ENCODE measurements at places on chromosomes 3 and 15.

DNA sequence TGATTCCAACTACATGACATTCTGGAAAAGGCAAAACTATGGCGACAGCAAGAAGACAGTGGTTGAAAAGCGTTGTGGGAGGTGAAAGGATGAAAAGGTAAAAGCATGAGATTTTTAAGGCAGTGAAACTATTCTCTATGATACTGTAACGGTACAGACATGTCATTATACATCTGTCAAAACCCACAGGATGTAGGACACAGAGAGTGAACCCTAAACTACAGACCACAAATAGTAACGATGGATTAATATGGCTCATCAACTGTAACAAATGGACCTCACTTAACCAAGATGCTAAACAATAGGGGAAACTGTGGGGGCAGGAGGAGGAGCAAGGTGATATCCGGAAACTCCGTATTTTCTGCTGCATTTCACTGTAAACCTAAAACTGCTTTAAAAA is 39.1 kb downstream of the MYO9A start:
- no peak for DNase-seq

DNA sequence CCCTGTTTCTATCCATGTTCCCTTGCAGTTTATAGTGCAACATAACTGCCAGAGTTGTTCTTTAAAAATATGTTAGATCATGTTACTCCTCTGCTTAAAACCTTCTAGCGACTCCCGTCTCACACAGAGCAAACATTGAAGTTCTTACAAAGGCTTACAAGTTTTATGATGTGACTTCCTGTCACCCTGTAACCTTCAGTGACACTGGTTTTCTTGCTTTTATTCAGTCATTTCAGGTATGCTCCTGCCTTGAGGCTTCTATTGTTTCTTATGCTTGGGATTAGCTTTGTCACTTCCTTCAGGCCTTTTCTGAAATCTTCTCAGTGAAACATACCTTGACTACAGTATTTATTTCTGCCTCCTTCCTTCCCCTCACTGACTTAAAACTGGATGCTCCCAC is 252.1 kb downstream of the DOCK3 start:
- no peak for DNase-seq

DNA sequence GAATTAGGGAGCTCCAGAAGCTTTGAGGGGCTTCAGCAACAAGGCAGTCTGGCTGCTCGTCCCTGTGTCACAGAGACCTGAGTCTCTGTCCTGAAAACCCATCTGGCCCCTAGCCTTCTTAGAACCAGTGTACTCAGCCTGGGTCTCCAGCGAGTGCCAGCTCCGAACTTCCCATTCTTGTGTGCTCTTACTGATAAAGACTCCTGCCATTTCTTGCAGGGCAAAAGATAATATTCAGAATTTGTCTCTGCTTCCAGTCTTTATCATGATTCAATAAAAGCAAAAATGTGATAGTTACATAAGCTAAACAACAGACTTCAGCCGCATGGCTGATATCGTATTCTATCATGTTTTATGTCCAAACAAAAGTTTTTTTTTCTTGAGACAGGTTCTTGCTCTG is 36.0 kb upstream of the BCL2A1 start:
- no peak for DNase-seq

DNA sequence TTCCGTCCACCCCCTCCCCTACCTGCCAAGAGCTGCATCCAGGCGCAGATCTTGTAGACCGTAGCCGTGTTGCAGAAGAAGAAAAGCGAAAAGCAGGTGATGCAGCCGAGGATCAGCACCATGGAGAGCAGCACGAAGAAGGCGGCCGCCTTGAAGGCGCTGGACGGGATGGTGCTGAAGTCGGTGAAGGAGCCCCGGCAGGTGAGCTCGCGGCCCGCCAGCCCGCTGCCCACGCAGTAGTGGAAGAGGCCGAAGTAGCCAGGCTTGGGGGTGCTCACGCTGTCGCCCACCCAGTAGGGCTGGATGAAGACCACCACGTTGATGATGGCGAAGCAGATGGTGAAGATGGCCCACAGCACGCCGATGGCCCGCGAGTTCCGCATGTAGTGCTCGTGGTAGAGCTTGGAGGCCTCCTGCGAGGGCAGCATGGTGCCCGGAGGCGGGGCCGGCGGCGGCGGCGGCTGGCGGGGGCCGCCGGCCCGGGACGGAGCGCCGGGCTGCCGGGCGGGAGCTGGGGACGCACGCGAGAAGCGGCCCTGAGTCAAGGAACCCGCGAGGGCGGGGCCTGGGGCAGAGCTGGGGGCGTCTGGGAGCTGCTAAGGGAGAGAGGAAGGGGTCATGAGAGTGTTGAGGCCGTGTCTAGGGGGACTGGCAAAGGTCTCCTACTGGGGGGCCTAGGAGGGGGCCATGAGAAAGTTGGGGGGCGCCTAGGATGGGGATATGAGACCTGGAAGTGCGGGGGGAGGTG is 1.2 kb downstream of the LHFPL4 start:
- DNase-seq, result peak; percentile 75

DNA sequence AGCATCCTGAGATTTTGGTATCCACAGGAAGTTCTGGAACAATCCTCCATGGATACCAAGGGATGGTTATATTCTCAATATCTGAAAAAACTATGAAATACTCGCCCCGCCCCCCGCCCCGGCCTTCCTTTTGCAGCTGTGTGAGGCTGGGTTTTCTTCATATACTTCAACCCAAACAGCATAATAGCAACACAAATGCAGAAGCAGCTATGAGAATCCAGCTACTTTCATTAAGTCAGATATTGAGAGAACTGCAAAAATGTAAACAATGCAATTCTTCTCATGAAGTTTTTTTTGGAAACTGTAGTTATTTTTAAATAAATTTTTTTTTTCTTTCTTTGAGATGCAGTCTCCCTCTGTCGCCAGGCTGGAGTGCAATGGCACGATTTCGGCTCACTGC is 10.9 kb upstream of the IDH2 start:
- no peak for DNase-seq

DNA sequence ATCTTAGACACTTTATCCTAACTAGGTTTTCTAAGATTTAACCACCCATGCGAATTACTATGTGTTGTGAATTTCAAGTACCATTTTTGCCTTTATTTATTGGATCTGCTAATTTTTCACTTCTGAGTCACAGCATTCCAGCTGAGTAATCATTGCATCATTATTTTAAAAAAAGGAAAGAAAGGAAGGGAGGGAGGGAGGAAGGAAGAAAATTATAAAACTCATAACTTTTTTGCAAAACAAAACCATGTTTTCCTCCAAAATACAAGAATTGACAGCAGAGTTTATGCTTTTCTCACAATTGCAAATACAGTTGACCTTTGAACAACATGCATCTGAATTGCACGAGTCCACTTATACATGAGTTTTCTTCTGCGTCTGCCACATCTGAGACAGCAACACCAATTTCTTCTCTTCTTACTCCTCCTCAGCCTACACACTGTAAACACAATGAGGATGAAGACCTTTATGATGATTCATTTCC is 651.4 kb upstream of the NECTIN3 start:
- DNase-seq, result no peak

- no peak for DNase-seq
These were observed 114.7 kb upstream of the TPM1 start for GRCh38 chr15:62927836-62928235.

DNA sequence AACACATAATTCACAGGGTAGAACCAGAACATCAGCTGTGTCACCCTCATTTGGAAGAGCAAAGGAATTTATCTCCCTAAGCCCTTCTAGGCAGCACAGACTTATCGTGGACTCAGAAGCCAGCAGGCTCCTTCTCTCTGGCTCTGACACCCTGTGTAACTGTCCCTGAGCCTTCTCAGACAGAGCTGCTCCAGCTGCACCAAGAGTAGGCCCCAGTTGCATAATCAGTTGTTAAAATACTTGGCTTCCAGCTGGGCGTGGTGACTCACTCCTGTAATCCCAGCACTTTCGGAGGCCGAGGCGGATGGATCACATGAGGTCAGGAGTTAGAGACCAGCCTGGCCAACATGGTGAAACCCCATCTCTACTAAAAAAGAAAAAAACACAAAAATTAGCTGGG is 49.4 kb upstream of the ACVR2B start:
- DNase-seq, result no peak

- DNase-seq, result no peak
These were observed 1003.9 kb upstream of the CFAP20DC start for GRCh38 chr3:60053526-60054265.

GRCh38 chr15:57582090-57582489 is 9.6 kb upstream of the MYZAP start:
- no peak for DNase-seq

DNA sequence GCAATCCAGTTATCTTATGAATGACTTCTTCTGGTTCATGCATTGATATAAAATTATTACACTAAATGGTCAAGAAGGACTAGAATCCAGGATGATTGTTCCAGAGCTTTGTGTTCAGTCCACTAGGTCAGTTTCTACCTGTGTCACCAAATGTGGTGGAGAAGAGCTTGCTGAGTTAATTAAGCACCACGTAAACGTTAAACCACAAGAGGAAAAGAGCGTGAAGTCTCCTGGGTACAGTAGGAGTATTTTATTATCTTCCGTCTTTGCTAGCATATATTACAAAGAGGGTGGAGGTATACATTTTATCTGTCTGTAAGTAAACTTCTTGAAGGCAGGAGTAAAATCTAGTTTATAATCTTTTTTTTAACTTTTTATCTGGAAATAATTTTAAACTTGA is 23.5 kb downstream of the CHP1 start:
- DNase-seq, result no peak

GRCh38 chr3:137692803-137693431 is 71.2 kb upstream of the SOX14 start:
- DNase-seq, result no peak

- DNase-seq, result no peak
These were observed 5.2 kb downstream of the OCA2 start for GRCh38 chr15:28093752-28094535.

DNA sequence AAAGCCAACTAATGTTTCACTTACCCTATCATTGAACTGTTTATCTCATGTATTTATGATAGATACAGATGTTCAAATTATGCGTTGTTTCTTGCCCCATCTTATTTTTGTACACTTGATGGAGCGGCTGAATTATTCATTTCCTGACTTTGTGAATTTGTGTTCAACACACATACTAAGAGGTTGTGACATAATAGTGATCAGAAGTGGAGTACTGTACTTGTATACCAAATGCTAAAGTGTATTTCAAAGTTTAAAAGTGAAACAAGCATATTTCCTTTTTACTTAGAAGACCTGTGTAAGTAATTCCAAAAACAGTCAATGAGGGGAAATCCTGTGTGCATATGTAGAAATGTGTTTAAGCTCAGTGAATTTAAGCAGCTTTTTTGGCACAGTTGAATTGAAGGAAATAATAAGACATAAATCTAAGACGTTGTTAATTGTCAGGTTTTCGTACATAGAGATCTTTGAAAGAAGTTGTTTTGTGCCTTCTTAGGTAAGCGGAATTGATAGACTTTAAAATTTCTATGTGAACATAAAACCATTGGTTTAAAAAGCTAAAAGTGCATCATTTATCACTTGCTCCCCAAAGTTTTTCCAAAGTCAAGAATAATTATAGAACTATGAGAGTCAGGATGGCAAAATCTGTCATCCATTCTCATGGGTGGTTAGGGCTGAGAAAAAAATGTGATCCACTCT is 1.9 kb downstream of the NFKBIZ start:
- DNase-seq, result no peak

- no peak for DNase-seq
These were observed 279.9 kb downstream of the ZBBX start for GRCh38 chr3:167100200-167100599.

DNA sequence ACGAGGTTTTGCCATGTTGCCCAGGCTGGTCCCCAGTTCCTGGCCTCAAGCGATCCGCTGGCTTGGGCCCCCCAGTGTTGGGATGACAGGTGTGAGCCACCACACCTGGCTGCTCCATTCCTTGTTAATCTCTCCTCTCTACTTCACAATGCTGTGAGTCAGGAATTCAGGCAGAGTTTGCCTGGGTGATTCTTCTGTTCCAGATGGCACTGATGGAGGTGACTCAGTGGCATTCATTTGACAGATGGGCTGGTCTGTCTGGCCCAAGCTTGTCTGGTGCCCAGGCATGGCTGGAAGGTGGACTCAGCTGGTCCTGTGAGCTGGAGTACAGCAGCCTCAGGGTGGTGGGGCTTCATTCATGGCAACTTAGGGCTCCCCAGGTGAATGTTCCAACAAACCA is 43.2 kb downstream of the SLC6A20 start:
- no peak for DNase-seq

DNA sequence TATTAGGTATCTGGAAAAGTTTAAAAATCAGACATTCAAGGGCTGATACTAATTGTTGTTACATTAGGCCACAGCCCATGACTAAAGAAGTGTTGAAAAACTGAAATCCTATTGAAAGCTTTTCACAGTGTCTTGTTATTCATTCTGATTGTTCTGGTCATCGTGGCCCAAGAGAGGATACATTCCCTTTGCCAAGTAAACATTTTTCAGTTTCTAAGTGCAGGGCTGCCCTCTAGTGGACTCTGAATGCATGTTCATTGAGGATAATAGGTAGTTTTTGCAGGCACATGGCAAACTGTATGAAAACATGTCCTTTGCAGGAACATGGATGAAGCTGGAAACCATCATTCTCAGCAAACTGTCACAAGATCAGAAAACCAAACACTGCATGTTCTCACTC is 181.1 kb downstream of the MYRIP start:
- no peak for DNase-seq

- no peak for DNase-seq
These were observed 35.0 kb downstream of the RFTN1 start for GRCh38 chr3:16478516-16478915.

GRCh38 chr3:108342837-108343486 is 46.6 kb downstream of the HHLA2 start:
- DNase-seq, result no peak

DNA sequence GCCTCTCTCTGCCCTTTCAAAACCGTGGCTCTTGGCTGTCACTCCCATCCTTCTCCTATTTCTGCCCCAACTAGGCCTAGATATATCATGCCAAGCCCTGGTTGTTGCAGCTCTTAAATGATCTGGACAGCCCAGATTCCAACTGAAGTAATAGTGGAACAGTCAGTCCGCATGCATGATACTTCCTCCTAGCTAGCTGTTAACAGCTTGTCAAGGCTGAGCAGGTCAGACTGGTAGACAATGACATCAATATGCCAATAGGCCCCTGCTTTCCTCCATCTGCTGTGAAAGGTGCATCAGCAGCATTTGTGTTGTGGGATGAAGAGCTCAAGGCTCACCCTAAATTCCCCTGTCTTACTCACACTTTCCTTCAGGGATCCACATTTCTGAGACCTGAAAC is 527.7 kb upstream of the TGFBR2 start:
- DNase-seq, result no peak

GRCh38 chr3:33392703-33393125 is 47.5 kb downstream of the UBP1 start:
- DNase-seq, result no peak

DNA sequence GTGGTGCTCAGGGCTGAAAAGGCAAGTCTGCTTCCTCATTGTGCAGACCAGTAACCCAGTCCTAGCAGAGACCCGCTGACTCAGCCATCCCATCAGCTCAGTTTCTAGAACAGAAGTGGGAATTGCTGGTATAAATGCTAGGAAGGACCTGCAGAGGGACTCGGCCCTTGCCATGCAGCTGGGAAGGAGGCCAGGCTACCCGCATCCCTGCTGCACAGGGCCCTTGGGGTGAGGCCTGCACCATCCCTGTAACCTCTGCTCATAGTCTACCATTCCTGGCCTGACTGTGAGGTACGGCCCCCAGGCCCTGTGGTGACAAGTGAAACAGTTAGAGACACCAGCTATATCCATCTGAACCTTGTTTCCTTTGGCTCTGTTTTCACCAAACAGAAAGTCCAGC is 23.5 kb downstream of the RAB6B start:
- no peak for DNase-seq
